Skin of body (tissue), 3 donors: ENCODE measurements at places on chromosomes 13 and 19. TPM values are rescaled to one million over a fixed set of nuclear protein-coding genes. Genes with fewer than 3 reads are reported as not detected.

- DNase-seq, result no peak
Observed at GRCh38 chr19:4498694-4499093, 19.6 kb downstream of the PLIN4 start.

DNA sequence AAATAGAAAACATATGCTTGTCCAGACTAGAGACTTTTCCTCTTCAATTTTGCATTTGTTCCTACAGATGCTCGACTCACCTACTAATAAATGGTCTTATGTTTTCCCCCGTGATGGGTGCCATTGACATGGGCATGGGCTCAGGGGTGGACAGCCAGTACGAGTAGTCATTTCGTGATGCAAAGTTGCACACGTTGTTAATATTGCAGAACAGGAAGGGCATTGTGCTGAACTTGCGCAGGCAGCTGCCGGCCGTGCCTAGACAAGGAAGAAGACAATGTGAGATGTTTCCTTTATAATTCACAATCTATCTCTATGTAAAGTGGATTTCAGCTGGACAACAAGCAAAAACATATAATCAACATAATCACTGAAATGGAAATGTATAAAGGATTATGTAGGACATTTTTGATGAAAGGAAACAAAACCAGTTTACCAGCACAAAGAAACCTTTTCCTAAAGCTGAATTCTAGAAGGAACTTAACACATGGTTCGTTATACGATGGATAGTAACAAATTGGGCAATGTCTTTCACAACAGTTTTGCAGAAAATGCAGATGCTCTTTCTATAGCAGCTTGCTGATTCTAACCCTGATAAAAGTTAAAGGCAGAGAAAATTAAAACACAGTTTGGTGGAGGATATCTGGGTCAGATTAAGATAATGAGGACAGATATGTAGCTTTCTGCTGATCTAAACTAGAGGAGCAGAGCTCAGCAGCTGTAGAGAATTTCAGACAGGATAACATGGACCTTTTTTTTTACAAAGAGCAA, 145.7 kb downstream of the COL4A1 start:
- DNase-seq, result no peak

Gene CD79A
- total RNA-seq, result 0.79 TPM

DNA sequence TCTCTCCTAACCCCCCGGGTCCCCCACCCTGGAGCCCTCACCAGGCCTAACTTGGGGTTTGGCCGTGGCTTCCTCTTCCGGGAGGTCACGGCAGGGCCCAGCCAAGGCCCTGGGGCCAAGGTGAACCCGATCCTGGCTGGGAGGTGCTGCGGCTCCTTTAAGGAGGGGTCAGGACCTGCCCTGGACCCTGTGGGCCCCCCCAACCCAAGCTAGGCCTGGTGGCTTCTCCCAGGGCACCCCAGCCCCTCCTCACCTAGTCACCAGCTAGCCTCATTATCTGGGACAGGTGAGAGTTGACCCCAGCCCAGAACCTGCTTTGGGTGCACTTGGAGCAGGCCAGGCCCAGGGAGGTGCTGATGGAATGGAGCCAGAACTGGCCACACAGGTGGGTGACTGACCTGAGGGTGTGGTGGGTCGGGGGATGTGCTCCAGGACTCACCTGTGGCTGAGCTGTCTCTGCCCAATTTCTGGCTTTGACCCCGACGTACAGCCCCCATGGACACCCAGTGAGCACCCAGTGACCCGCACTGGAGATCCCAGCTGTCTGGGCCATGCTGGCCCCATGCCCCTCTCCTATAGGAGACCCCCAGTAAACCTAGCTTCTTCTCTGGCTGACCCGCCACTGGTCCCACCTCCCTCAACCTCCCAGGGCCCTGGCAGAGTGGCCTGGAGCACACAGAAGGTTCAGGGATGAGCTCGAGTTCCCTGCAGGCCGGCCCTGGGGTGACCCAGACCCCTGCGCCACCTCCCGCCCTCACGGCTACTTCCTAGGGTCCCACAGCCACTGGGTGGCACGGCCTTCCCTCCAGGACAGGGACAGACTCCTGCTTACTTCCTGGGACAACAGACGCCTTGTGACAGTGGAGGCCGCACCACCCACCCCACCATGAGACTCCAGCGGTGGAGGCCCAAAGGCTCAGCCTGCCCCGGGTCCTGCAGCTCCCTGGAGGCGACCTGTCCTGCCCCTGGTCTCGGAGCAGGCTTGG, 6.7 kb upstream of the MKNK2 start:
- DNase-seq, result no peak

DNA sequence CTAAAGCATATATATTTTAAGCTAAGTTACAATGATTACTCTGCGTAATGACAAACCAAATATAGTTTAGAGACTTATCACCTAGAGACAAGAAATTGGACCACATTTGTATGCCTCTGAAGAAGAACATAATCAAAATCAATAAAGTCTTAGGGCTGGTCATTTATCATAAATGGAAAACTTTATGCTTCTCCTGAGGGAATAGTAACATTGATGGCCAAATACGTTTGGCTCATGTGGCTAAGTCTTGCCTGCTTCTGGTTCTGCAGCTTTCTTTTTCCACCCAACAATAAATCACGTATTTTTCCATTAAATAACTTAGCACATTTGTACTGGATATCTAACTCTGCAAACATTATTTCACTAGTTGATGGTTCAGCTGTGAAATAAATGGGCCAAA, 458.4 kb downstream of the SLITRK1 start:
- no peak for DNase-seq

DNA sequence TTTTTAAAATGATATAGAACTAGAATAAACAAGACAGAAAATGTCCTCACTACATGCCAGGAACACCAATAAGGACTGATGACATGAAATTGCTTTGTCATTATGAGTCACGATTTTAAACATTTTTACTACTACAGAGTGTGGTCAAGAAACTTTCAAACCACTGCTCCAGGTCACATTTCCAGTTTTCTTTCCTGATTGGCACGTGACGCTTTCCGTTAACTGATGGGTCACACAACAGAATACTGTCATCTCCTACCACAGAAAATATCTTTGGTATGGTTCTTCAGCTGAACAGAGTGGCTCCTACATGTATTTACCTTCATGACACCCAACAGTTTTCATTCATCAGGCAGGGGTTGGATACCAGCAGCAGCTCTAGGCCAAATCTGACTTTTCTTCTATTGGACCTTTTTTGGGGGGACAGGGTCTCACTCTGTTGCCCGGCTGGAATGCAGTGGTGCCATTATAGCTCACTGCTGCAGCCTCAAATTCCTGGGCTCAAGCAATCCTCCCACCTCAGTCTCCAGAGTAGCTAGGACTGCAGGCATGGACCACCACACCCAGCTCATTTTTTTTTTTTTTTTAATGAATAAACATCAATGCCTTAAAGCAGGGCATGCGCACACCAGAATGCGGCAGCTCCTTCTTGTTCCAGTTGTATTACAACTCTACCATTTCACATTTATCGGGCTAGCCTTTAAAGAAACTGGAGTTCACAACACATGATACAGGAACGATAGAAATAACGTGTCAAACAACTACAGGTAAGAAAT, 147.4 kb downstream of the RNF17 start:
- no peak for DNase-seq

DNA sequence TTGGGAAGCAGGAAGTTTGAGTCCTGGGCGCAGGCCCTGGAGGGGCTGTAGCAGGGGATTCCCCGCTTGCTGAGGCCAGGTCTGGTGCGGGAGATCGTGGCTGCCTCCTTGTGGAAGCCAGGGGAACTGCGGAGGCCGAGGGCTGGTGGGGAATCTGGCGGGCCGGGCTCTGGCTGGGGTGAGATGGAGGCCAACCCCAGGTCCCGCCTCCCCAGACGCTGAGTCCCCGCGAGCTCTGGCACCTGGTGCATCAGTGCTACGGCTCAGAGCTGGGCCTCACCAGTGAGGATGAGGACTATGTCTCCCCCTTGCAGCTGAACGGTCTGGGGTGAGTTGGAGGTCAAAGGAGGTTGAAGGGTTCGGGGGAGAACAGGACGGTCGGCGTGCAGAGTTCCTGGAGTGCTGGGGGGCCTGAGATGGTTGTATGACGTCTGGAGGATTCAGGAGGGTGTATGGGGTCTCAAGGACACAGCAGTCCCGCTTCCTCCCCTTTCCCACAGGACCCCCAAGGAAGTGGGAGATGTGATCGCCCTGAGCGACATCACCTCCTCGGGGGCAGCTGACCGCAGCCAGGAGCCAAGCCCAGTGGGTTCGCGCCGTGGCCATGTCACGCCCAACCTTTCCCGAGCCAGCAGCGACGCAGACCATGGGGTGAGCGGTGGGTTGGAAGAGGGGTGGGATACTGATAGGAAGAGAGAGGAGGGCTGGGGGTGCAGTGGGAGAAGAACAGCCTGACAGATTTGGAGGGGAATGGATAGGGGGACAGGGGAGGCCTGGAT, 13.1 kb downstream of the GRAMD1A start:
- DNase-seq, result no peak

Gene LILRA1
- total RNA-seq, result not detected

GRCh38 chr19:50838239-50838638, 4.9 kb upstream of the KLK15 start:
- no peak for DNase-seq

Gene ZNF784
- total RNA-seq, result 3.2 TPM

GRCh38 chr13:24842549-24843274, 78.7 kb downstream of the RNF17 start:
- DNase-seq, result no peak

DNA sequence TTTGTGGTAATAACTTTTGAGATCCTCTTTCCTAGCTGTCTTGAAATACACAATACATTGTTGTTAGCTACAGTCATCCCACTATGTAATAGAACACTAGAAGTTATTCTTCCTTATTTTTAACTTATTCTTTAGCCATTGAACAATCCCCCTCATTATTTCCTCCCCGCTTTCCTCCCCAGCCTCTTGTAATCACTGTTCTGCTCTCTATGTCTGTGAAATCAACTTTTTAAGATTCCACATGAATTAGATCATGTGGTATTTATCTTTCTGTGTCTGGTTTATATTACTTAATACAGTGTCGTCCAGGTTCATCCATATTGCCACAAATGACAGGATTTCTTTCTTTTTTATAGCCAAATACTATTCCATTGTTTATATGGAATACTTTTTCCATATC, 72.9 kb downstream of the SLC10A2 start:
- DNase-seq, result no peak

Gene BICRA
- 3.9 TPM for total RNA-seq

Gene KLK12
- total RNA-seq, result 0.69 TPM

DNA sequence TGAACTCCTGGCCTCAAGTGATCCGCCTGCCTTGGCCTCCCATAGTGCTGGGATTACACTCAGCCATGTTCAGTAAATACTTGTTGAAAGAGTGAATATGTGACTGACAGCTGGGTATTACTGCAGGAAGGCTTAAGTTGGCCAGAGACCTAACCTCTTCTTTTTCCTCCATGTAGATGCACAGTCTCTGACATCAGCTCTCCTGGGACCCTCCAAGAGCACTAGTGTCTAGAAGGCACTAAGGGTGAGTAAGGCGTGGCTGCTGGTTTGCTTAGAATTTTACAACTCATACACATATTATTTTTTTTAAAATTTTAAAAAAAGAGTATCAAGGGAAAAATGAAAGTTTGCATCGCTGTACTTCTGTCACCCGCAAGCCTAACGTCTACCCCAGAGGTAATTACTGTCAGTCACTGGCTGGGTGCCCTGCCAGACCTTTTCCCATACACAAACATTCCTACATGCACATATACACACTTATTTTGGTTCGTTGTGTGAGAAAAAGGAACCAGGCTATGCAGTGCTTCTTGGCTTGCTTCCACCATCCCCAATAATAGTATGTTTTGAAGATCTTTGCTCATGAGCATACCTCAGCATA, 122.0 kb downstream of the SIPA1L3 start:
- DNase-seq, result no peak

DNA sequence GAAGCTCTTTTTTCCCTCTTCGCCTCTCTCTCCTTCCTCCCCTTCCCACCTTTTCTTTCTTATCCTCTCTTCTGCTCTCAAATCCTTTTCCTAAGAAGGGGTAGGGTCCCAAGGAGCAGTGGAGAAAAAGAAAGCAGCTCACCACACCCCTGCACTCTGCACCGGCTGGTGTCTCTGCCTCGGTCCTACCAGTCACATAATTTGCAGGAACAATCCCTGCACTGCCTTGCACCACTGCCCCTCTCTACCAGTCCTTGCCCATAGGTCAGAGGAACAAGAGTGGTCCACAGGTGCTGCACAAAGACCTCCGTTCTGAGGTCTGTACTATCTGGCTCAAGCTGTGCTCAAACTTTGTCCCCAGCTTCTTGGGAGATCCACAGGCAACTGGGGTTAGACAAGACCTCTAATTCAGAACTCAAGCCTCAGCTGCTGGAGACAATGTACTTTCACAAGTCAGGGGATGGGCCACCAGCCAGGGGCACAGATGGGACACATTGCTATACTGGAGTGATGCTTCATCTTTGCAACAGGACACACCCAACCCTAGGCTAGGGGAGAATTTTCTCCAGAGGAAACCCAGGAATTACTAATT, 125.4 kb upstream of the ZNF507 start:
- DNase-seq, result peak; percentile 10

GRCh38 chr13:33994198-33994597, 176.2 kb downstream of the RFC3 start:
- no peak for DNase-seq

DNA sequence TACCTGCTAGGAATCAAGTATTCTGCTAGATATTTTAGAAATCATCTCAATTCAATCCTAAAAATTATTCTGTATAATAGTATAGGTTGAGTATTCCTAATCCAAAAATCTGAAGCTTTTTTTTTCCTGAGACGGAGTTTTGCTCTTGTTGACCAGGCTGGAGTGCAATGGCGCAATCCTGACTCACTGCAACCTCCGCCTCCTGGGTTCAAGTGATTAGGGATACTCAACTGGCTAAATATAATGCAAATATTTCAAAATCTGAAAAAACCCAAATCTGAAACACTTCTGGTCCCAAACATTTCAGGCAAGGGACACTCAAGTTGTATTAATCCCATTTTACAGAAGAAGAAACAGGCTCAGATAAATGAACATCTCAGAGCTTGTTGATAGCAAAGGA, 17.2 kb upstream of the USPL1 start:
- no peak for DNase-seq

Gene NLRP5
- total RNA-seq, result not detected

Gene PALM
- 25.4 TPM for total RNA-seq

DNA sequence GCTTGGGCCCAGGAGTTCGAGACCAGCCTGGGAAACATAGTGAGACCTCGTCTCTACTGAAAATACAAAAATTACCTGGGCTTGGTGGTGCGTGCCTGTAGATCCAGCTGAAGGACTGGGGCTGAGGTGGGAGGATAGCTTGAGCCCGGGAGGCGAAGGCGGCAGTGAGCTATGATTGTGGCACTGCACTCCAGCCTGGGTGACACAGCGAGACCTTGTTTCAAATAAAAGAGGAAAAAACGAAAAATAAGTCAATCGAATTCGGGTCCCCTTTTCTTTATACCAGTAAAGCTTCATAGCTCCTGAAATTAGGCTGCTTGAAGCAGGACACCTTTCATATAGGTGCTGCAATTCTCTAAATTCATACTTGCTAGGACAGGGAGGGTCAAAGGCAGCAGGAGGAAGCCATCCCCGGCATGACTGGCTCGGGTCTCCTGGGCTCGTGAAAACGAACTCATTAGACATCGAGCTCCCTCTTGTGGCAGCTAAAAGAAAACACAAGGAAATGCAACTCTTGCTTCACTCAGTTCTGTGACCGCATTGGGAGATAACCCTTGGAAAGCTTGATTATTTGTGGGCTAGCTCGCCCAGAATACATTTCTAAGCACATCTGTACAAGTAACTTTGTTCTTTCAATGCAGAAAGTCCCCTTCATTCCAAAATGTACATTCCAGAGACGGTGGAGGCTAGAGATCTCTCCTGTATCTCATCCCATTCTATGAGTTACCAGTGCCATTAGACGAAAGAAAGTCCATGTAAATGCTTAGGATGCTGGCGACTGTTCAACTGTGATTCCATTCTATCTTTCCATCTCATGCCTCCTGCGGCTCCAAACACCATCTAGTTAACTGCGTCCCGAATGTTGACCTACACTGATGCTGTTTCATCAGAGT, 16.8 kb downstream of the FPR2 start:
- DNase-seq, result peak; percentile 59
